ENCODE measurements at places on chromosomes 7 and 10. TPM values are rescaled to one million over a fixed set of nuclear protein-coding genes. Genes with fewer than 3 reads are reported as not detected.

The TUBAL3 gene
- not detected for total RNA-seq

The AVPI1 gene
- 39.0 TPM for total RNA-seq

The CPA5 gene
- not detected for total RNA-seq

The ADCYAP1R1 gene
- total RNA-seq: 19.7 TPM

DNA sequence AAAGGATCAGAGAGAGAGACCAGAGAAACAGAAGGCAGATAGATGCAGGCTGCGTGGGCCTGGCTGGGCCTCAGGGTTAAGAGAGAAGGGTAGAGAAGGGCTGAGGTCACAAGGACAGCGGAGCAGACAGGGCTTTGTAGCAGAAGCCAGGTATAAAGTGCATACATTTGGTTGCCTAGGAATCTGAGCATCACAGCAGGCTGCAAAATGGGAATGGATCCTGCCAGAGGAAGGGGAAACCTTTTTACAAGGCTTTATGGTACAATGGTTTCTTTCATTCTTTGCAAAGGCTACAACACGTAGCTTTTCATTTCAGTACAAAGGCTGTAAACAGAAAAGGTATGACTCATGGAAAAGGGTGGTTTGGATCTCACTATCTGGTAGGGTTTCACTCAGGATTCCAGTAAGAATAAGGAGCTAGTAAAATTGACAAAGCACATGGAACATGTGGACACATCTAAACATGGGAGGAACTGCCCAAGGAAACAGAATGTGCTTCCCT, 275.1 kb downstream of the DOCK4 start:
- no peak for DNase-seq

DNA sequence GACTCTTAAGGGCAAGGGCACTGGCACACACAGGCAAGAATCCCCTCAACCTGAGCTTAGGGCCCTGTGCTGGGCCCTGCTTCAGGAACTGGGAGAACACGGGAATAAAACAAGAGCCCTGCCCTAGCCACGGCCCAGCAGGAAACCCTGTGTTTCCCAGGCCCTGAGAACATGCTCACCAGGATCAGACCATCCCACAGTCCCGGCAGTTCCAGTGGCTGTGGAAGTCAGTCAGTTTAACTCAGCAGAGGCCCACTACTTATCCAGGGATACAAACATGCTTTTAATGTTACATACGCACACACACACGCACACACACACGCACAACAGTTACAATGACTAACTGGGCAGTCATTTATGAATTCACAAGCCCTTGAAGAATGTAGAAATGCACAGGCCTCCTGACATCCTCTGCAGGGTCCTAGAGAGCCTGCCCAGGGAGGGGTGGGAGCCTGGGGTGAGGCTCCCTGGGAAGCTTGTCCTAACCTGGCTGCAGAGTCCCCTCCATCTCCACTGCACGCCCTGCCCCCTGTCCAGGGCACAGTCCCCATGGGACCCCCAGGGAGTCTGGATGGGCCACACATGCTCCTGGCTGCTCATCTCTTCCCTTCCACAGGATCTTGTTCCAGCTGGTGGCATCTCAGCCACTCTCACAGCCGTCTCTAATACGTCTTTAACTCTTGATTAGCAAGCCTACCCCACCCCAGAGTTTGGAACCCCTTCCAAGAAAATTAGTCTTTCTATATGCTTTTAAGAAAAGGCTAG, 97.6 kb downstream of the TCERG1L start:
- no peak for DNase-seq

GRCh38 chr7:10724449-10724848, 249.2 kb upstream of the PHF14 start:
- DNase-seq: no peak

DNA sequence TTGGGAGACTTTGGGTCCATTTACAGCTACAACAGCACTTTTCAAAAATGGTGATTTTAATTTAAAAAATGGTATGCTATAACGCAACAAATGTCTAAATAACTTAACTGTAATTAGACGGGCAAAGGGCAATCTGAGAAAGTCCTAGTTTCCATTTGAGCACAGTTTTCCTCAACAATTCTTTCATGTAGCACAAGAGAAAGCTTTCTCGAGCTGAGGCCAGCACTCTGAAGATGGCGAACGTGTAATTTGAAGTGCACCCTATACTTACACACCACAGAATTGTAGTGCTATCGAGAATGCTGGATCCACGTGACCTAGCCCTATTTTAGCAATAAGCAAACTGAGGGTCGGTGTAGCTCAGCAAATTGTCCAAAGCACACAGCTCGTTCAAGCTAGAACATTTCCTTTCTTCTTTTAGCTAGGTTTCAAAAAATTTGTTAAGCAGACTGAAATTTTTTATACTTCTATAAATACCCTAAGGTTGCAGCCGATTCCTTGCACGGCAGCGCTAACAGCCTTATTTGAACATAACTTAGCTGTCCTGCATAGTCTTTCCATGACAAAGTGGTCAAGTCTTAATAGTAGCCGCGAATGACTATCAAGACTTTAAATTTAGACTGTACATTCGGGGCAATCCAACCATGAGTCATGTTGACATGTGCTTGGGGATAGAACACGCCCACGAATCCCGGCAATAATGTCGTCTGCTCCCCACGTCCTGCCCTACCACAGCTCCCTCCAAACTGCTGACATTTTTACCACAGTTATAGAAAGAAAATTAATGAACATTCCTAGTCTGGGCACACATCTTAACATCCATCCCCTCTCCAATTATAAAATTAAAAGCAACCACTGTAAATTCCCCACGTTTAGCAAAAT, 10.0 kb downstream of the KLF6 start:
- DNase-seq: no peak

DNA sequence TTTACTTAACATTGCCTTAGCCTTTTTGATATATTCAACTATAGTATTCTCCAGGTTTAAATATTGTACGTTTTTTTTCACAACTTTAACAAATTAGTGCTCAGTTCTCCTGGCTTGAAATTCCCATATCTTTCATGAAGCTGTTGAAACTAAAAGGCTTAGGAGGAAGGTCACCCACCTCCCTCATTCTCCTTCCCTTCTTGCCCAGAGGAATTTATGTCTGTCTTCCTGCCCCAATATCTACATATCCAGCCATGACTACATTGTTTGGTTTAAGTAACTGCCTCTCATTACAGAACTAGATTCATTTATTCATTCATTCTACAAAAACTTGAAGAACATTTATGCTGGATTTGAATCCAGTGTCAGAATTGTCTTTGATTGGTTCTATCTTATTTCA, 254.8 kb upstream of the C7orf33 start:
- no peak for DNase-seq

GRCh38 chr7:51318001-51318400, 1.4 kb upstream of the COBL start:
- DNase-seq: no peak

- DNase-seq: no peak
These were observed 49.0 kb upstream of the TRIM8 start for GRCh38 chr10:102595293-102595692.

Measured in breast epithelium (tissue), 4 donors.